ENCODE measurements at places on chromosomes 16 and 17. TPM values are rescaled to one million over a fixed set of nuclear protein-coding genes. Genes with fewer than 3 reads are reported as not detected.

PDILT gene
- not detected for total RNA-seq

CCL16 gene
- total RNA-seq: not detected

MYO15A gene
- 0.34 TPM for total RNA-seq

MT2A gene
- 365 TPM for total RNA-seq

CES1 gene
- not detected for total RNA-seq

NOTUM gene
- total RNA-seq: 1.5 TPM

ZNF597 gene
- 2.6 TPM for total RNA-seq

SOCS3 gene
- total RNA-seq: 75.4 TPM

MAF gene
- 90.5 TPM for total RNA-seq

CTF1 gene
- 0.29 TPM for total RNA-seq

TLCD3B gene
- total RNA-seq: 1.6 TPM

ITGB4 gene
- total RNA-seq: 2.7 TPM

PIPOX gene
- total RNA-seq: 2.1 TPM

SLFN14 gene
- total RNA-seq: 0.10 TPM

ABCA10 gene
- total RNA-seq: 0.44 TPM

TEKT1 gene
- total RNA-seq: not detected

PYY gene
- total RNA-seq: 0.36 TPM

GSDMA gene
- 0.73 TPM for total RNA-seq

SEPTIN12 gene
- total RNA-seq: not detected

SLC16A6 gene
- 3.8 TPM for total RNA-seq

CACNG3 gene
- not detected for total RNA-seq

PMFBP1 gene
- 0.39 TPM for total RNA-seq

KCNG4 gene
- total RNA-seq: not detected

ZNF423 gene
- total RNA-seq: not detected

KRT28 gene
- total RNA-seq: not detected

KLHL36 gene
- 42.6 TPM for total RNA-seq

SGSM2 gene
- 39.1 TPM for total RNA-seq

CCL8 gene
- total RNA-seq: not detected

NXPH3 gene
- total RNA-seq: not detected

TBX2 gene
- total RNA-seq: not detected

KCNH4 gene
- total RNA-seq: 1.9 TPM
